ENCODE measurements at places on chromosomes 6 and 20.
A peak's percentile ranks its signal among the peaks of the same experiment; 100 is the strongest.

DNA sequence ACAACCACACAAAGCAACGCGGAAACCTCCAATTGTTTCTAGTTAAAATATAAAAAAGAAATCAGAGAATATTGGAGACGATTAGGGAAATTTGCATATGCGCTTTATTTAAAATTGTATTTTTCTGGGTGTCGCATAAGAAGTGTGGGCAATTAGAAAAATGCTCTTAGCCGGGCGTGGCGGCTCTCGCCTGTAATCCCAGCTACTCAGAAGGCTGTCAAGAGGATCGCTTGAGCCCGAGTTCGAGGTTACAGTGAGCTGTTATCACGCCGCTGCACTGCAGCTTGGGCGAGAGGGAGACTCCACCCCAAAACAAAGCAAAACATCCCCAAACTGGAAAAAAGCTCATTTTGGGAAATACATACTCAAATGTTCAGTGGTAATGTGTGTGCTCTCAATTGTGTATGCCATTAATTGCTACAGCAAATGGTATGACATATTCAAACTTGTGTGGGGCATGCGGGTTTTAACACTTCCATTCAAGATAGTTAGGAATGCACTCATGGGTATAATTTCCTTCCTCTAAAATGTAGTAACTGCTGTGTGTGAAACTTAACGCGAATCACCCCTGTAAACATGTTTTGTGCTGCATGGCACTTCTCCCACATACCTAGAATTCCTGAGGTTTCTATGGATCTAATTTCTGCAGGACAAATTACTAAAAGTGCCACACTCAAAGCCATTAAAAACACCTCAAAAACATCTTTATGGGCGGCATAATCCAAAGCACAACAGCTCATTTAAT, 54.7 kb upstream of the HFE start:
- no peak for DNase-seq

DNA sequence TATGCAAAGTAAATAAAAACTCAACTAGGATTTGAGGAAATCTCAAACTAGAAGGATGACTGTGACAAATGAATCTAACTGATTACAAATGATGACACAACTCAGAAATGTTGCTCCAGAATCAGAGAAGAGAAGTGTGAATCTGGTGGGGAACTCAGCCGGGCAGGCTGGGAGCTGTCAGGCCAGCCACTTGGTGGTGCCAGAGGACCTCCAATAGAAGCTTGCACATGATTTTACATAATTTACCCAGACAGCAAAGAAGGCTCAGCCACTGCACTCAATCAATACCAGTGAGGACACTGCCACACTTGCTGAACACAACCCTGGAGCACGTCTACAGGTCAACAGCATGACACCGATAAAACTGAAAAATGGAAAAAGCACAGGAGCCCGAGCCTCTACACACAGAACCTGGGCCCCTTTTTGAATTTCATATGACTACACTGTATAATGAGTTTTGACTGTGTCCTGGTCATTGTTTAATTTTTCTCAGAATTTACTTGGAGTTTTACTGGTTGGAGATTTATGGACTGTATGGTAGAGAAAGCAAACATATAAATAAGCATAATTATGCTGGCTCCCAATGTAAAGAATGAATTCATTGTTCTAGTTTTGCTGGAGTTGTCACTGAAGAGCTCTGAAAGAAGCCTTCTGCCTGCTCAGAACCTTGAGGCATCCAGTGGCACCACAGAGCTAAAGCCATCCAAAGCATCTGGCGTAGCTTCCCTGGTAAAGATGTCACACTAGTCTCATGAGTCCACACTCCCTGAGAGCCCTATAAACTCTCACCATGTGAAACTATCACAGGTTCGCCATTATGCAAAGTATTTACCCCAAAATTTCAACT, 296.5 kb downstream of the THBS2 start:
- DNase-seq, result peak; percentile 74

GRCh38 chr6:143965503-143966171, 42.4 kb downstream of the PLAGL1 start:
- no peak for DNase-seq

- no peak for DNase-seq
Observed at GRCh38 chr6:75608956-75609533, 7.4 kb downstream of the SENP6 start.
